ENCODE measurements at places on chromosomes 7 and 10.

DNA sequence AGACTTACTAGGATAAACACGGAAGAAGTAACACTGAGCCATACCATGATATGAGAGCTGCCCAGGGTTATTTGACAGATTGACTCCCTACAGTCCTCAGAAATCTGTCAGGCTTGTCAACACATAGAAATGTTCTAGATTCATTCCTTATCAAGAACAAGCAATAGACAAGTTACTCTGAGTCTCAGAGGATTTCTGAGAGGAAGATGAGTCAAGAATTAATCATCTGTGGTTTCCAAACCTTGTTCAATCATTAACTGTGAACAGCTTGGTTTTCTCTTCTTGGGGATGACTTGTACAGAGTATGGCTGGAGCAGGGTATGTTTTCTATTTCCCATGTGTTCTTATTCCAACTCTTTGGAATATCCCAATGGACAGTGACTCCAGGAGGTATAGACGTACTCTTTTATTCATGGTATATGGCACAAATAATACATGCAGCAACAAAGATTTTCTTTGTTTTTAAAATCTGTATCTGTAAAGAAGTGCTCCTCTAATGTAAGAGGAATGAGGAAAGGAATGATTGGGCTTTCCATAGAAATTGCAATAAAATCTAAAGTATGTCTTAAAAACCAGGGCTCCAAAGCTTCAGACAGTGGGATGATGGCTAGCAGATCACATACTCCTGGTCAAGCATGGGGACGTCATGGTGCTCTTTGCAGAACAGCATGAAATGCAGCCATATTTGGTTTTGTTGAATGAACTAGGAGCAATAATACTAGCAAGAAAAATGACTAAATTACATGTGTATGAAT lies 11.9 kb upstream of the SFR1 start:
- no peak for DNase-seq

DNA sequence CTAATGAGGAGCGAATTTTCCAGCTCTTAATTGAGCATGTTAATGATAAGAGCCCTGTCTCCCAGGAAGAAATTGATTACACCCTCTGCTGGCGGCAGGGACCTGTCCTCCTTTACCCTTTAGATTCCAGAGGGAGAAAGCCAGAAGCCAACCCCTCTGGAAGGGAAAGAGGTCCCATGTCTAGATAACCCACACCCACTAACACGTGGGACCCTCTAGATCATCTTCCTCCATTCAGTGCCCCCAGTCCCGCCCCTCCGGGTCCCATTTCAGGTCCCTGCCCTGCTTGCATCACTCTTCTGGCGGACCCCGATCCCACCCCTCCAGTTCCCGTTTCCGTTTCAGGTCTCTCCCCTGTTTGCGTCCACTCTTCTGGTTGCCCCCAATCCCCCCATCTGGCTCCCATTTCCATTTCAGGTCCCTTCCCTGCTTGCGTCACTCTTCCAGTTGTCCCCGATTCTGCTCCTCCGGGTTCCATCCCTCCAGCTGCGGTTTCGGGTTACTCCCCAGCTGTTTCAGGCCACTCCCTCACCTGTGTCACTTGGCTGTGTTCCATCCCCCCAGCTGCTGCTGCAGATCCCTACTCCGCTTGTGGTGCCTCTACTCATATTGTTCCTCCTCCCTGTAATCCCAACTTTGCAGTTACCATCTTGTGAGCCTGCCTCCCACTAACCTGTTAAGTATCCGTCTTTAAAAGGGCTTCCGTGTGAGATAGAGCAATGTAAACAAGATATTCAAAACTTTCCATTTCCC lies 202.4 kb downstream of the SH2D4B start:
- DNase-seq = no peak

DNA sequence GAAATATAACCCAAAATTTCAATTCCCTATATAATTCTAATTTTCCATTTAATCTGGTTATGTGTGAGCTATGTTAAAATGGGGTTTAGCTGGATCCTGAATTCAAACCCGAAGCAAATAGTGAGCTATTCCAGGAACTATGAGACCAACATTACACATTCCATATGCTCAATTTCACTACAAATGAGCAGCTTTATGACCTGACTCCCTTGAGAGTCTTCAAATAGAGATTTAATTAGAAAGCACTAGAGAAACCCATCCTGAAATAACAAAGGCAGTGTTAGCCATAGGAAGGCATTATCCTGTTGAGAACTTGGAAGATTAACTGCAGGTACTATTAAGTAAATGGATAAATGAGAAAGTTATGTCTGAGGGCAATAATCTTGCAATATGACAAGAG lies 890.0 kb downstream of the GRM8 start:
- DNase-seq = no peak

- DNase-seq = no peak
These were observed 156.8 kb upstream of the MAGI2 start for GRCh38 chr7:79610313-79610712.

- DNase-seq = no peak
These were observed 41.5 kb upstream of the PLEKHA1 start for GRCh38 chr10:122333037-122333436.

DNA sequence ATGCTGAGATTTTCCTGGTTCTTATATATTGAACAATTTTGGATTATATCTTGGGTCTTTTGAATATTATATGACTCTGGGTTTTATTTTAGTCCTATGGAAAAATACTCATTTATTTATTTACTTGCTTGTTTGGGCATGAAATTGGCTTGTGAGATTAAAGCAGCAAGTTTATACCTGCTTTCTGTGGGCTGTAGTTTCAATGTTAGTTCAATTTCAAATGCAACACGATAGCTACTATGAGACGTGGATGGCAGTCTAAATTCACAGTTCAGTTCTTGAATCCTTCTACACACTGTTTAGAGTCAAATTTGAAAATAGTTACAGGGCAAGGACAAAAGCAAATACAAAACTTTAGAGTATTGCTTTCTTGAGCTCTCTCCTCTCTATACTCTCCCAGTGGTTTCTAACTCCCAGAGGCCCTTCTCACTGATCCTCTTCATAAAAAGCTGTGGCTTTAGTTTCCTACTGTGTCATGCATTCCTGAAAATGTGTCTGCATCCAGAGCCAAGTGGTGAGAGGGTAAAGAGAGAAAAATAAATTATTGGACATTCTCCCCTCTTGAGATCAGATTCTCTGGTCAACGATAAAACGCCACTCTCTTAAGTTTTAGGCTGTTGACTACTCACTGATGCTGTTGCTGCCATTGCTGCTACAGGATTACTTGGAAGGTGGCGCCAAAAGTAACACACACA lies 34.4 kb downstream of the POLR1F start:
- no peak for DNase-seq

DNA sequence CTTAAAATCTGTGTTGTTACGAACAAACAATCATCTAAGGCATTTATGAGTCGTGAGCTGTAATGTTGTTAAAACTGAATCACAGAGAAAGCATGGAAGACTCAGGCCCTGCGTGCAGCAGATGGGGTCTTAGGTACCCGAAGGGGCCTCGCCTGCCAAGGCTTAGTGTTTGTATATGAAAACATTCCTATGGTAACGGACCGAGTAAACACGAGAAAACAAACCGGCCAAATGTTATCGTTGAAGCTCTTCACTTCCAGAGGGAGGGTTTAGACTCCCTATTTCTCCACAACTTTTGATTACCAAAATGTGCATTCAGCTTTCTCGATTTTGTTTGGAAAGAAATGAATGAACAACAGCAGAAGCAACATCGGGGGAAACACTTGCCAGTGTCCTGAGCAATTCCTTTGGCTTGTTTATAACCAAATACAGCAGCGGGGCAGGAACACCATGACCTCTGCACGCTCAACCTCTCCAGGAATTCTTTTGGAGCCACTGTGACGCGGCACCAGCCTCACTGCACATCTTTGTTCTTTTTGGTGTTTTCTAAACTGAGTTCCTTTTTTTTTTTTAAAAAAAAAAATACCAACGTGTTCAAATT lies 121.6 kb upstream of the KLF6 start:
- DNase-seq = no peak

- no peak for DNase-seq
These were observed 369.4 kb upstream of the IGFBP3 start for GRCh38 chr7:46290374-46291049.

DNA sequence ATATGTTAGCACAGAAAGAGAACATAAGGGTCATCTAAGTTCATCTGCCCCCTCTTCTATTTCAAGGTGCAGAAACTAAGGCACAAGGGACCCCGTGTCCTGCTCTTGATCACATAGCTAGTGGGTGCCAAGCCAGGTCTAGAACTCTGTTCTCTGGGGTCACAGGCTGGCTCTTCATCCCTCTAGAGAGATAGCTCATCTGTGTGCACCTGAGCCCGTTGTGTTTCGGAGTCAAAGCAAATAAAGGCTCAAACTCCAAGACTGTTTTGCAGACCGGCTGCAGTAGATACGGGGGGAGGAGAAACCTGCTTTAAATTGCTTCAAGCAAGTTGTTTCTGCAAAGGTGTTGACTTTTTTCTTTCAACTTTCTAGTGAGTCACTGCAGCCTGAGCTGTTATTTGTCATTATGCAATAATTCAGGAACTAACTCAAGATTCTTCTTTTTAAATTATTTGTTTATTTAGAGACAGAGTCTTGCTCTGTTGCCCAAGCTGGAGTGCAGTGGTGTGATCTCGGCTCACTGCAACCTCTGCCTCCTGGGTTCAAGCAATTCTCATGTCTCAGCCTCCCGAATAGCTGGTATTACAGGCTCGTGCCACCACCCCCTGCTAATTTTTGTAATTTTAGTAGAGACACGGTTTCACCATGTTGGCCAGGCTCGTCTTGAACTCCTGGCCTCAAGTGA lies 6.5 kb downstream of the BLVRA start:
- no peak for DNase-seq

DNA sequence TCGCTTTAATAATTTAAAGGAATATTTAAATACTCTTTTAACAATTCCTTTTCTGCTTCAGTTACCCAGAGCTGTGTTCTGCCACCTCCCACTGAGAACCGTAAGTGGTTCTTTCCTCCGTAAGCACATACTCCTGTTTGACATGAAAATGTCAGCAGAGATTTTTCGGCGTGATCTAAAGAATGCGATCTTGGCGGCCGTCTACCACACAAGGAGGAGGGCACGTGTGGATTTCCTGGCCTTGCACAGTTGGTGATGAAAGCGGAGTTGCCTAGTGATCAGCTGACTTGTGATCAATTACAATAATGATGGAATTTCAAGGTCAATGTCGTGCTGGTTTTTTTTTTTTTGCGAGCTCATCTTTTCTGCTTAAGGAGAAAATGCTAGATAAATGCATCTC lies 35.6 kb upstream of the INSIG1 start:
- DNase-seq = no peak

DNA sequence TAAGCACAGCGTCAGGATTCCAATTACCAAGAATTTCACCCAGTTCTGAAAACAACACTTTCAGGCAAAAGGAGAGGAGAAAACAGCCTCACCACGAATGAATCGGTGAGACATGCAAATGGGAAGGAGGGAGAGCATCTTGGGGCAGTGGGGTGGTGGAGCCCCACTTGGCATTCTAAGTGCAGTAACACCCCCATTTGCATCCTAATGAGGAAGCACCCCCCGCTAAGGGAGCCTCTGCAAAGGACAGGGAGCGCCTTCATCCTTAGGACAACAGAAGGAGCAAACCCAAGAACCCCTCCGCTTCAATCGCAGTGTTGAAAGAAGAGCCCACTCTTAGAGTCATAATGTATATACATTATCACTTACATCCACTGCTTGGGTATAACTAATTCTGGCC lies 46.8 kb downstream of the NRAP start:
- no peak for DNase-seq

- DNase-seq = no peak
These were observed 16.5 kb upstream of the PLAU start for GRCh38 chr10:73894245-73894971.

DNA sequence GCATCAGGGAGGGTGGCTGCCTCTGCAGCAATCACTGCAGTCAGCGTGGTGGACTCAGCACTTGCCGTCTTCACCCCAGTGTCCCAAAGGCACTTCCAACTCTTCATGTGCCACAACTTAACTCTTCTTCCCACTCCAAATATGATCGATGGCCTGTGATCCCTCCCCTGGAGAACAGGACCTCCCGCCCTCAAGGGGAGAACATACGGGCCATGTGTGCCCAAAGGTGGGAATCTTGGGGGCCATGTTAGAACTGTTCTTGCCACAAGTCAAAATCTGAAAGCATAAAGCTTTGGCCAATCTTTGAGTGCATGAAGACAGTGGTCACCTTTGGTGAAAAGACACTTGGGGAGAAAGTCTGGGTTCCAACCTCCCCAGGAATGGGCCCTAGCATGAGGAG lies 368.5 kb upstream of the MGMT start:
- DNase-seq = no peak

DNA sequence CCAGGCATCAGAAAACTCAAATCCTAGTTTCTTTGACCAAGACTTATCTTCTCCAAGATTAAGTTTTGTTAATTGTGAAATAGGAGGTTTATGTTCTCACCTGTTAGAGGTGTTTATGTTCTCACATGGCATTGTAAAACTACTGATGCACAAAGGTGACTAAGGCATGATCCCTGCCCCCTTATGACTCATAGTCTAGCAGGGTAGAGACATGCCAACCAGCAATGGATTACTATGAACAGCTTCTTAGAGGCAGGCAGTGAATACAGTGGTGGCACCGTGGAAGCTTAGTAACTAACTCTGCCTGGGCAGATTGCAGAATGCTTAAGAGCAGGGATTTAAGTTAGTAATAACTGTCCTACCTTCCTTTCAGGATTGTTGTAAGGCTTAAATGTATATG lies 400.9 kb downstream of the SORCS3 start:
- no peak for DNase-seq

DNA sequence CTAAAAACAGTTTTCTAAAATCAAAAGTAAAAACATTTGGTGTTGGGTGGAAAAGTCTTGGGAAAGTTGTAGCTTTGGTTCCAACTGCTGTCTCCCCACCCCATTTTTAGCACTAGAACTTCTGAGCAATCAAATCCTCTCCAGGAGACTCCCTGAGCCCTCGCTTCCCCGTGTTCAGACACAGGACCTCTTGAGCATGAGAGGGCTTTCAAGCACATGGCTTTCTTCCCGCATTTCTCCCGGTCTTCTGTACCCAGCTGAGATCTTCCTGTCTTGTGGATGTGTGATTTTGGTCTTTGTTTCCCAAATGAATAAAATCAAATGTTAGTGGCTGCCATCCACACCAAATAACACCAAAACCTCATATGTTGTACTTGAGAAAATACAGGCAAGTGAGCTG lies 5.0 kb downstream of the CXCL12 start:
- DNase-seq = no peak

DNA sequence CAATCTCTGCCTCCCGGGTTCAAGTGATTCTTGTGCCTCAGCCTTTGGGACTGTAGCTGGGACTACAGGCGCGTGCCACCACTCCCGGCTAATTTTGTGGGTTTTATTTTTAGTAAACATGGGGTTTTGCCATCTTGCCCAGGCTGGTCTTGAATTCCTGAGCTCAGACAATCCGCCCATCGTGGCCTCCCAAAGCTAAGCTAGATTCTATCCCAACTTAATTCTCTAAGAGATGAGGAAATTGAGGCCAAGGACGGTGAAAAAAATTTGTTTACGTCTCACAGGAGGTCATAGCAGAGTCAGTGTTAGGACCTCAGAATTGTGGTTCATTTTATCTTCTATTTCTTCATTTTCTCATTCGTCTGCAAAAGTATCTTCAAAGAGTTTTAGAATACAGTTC lies 6.1 kb downstream of the CCAR1 start:
- no peak for DNase-seq

- DNase-seq = no peak
These were observed 65.0 kb downstream of the INPP5A start for GRCh38 chr10:132602614-132603013.

Measured in activated CD8-positive, alpha-beta memory T cell treated with anti-CD3 and anti-CD28 coated beads for 1 hour (primary cell).